ENCODE measurements at places on chromosomes 11 and 22.
A peak's percentile ranks its signal among the peaks of the same experiment; 100 is the strongest.

GRCh38 chr11:67119585-67120391 is 725 bp downstream of the KDM2A start:
- peak; percentile 71 for DNase-seq

DNA sequence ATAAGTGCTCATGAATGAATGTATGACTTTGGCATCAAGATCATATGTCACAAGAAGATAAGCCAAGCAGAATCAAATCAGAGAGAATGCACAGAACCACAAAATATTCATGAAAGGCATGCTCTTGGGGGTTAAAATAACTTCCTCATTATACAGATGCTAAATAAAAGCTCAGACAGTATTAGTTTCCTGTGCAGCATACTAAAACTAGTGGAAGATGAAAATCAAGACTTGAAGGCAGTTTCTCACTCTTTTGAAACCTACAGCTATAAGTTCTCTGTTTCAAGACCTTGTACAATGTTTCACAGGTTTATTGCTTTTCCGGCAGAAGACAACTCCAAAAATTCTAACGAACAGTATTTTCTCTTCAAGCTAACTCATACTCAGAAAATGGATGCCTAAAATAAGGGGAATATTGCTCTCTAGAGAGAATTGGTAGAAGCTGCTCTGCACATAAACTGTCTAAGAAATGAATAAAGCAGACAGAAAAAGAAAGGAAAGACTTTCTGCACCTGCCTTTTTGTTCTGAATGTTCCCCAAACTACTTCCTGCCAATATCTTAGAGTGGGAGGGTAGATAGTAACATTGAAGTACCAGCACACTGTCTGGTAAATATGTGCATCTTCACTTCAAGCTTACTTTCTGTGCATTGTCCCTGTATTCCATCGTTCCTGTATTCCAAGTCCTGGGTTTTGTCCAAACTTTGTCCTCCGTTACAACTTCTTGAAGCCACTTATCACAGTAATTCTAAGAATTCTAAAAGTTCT is 639.4 kb upstream of the FAT3 start:
- no peak for DNase-seq

DNA sequence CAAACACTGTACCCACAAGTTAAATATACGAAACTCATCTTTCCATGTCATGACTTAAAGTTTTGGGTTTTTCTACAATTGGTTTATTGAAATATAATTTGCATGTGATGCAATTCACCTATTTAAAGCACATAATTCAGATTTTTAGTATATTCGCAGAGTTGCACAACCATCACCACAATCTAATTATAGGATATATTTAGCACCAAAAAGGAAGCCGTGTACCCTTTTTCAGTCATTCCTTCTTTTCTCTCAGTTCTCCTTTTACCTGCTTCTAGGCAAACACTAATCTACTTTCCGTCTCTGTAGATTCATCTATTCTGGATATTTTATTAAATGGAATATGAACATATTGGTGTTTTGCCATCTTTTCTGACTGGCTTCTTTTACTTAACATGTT is 1458.1 kb upstream of the TENM4 start:
- no peak for DNase-seq

DNA sequence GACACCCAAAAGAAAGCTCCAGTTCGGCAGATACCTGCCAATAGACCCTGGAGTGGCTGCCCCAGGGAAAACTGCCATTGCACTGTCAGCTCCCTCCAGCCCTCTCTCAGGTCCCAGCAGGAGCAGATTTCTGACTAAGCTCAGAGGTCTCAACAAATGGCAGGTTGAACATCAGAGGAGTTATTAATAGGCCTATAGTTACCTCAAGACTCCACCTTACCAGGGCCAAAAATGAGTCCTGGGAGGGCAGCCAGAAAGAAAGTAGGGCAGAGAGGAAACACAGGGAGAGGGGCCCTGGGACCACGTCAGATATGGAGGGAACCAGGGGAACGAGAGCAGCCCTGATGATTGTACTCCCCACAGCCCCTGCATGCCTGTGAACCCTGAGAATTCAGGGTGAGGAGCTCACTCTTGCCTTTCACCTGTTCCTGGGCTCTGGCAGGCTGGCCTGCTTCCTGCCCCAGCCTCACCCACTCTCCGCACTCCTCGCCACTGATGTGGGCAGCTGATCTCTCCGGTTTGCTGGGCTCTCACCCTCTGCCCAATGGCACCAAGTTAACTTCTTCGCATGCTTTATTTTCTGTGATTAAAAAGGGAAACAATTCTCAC is 4.3 kb upstream of the RGL4 start:
- no peak for DNase-seq

GRCh38 chr11:135033540-135033939 is 621.5 kb upstream of the B3GAT1 start:
- no peak for DNase-seq

Data from stimulated activated effector memory CD8-positive, alpha-beta T cell treated with anti-CD3 and anti-CD28 coated beads, Interleukin-12 subunit alpha, Interleukin-12 subunit beta, amount 100 ng/mL, for 72 hours (primary cell).